Vagina (tissue), 2 donors: ENCODE measurements at places on chromosomes 12 and 14.
A peak's percentile ranks its signal among the peaks of the same experiment; 100 is the strongest.

DNA sequence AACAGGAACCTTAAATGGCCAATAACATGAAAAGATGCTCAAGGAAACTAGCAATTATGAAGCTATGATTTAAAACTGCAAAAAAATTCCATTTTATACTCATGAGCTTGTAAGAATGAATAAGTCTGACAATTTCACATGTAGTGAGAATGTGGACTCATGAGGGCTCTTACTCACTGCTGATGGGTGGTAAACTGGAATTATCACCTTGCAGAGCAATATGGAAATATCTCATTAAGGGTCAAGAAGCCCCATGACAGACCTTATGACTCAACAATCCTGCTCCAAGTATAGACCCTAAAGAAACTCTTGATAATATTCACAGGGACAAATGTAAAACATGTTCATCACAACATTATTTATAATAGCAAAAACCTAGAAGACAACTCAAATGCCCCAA lies 23.5 kb upstream of the SMAGP start:
- no peak for DNase-seq

- no peak for DNase-seq
Observed at GRCh38 chr14:22434901-22435550, 154.0 kb downstream of the DAD1 start.

DNA sequence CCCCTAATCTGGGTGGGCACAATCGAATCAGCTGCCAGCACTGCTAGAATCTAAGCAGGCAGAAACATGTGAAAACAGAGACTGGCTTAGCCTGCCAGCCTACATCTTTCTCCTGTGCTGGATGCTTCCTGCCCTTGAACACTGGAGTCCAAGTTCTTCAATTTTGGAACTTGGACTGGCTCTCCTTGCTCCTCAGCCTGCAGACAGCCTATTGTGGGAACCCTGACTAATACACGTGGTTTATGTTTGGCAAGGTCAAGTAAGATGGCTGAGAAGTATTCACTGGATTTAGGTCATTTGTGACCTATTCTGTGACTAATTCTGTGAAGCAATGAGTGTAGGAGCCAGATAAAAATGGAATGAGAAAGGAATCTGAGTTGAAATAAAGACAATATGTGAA lies 11.0 kb downstream of the GPR135 start:
- no peak for DNase-seq

DNA sequence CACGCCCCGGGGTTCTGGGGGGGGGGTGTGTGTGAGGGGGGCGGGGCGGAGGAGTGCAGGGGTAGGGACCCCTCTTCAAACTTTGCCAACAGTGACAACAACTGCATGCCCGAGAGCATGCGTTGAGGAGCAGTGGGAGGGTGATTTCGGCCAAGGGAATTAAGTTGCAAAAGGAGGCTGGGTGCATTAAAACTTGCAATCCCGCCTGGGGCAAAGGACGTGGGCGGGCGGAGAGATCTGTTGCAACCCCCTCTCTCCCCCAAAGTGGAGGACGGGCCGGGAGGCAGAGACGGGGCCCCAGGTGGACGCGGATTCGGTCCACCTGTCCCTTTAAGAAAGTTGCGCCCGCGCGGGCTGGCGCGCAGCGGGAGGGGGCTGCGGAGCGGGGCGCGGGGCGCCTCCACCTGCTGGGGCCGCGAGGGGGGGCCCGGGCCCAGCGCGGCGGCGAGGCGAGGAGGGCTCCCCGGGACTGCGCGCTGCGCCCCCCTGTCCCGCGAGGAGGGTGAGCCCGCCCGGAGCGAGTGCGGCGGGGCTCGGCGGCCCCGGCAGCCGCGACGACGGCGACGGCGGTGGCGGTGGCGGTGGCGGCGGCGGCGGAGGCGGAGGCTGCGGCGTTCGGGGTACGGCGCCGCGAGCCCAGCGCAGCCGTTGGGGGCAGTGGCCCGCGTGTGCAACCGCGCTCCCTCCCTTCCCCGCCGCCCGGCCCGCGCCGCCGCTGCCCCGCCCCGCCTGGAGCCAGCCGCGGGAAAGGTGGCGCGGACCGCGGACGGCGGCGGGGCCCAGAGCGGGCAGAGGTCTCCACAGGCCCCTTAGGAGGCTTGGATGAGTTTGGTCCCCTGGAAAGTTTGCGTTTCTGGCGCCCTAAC lies 530 bp upstream of the FOXN4 start:
- DNase-seq = no peak

GRCh38 chr12:75978677-75979076 lies 52.9 kb downstream of the PHLDA1 start:
- no peak for DNase-seq

DNA sequence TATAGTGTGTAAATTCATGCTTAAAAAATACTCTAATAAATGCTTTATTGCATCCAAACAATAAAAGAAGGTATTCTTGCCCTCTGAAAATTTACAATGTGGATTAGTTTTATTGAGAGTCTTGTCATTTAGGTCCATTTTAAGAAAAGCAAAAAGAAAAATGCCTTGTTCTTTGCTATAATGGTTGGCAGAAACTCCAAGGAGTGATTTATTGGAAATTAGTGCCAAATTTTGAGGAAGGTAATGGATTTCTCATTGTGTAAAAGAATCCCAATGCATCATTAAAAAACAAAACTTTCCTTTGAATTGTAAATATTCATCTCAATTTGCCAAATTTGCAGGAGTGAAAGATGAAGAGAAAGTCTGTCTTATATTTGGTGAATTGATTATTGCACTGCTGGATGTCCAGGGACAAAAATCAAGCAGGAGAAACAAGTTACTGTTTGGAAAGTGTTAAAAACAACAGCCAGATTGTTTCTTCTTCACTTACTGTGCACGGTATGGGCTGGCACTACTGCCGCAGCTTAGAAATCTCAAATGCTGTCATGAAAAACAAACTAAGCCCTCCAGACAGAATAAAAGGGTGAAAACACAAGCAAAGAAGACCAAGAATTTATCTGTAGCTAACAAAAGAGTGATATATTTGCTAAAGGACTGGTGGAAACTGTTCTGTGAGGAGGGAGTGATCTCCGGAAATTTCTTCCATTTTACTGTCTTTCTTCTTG lies 511.7 kb downstream of the TMTC2 start:
- DNase-seq = no peak

GRCh38 chr12:110697236-110697635 lies 8.3 kb upstream of the HVCN1 start:
- DNase-seq = no peak

DNA sequence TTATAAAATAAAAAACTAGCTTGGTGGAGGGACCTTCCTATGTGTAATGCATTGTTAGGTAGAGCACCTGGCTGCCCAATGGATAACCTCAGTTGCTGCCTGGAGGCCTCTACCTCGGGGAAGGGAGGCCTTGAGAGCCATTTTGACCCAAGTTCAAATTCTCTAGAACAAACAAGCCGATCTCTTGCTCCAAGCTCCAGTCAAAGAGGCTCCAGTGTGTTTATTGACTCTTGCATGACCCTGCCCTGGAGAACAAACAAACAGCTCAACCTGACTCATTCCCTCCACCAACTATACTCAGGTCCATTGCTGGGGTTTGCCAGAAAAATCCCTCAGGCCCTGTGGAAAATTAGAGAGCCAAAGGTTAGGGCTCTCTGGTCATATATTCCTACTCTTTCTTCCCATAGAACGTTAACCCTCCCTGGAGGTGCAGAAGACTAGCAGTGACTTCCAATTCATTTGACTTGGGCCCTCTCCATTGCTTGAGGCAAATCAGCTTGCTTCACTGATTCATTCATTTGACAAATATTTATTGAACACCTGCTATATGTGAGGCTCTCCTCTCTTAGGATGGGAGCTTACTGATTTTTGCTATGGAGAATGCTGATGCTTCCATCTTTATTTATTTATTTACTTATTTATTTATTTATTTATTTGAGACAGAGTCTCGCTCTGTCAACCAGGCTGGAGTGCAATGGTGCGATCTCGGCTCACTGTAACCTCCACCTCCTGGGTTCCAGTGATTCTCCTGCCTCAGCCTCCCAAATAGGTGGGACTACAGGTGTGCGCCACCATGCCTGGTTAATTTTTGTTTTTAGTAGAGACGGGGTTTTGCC lies 73.7 kb upstream of the CISTR start:
- no peak for DNase-seq

- DNase-seq = no peak
Observed at GRCh38 chr12:19440019-19440858, 947 bp downstream of the AEBP2 start.

DNA sequence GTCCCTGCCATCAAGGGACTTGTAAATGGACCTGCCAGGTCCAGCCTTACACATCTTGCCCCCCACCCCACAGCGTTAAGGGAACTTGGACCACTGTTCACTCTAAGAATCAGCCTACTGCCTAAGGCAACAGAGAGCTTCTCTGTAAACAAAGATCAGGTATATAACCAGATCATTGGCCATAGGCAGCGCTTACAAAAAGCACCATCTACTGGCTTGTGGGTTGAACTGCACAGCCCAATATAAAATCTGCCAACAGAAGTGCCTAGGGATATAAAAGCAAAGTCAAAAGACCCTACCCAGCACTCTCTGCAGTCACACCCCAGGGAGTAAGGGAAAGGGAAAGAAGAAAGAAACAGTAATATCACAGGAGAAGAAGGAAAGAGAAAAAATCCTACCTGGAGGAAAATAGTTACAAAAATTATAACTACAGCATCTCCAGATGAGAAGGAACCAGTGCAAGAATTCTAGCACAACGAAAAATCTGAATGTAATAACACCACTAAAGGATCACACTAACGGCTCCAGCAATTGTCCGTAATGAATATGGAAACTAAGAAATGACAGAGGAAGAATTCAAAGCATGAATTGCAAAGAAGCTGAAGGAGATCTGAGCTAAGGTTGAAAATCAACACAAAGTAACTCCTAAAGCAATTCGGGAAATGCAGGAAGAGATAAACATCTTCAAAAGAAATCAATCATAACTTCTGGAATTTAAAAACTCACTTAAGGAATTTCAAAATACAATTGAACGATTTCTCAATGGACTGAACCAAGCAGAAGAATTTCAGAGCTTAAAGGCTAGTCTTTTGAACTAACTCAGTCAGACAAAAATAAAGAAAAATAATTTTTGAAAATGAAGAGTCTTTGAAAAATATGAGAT lies 95.2 kb upstream of the PCED1B start:
- no peak for DNase-seq

GRCh38 chr12:89470741-89471509 lies 53.7 kb downstream of the GALNT4 start:
- DNase-seq = no peak

DNA sequence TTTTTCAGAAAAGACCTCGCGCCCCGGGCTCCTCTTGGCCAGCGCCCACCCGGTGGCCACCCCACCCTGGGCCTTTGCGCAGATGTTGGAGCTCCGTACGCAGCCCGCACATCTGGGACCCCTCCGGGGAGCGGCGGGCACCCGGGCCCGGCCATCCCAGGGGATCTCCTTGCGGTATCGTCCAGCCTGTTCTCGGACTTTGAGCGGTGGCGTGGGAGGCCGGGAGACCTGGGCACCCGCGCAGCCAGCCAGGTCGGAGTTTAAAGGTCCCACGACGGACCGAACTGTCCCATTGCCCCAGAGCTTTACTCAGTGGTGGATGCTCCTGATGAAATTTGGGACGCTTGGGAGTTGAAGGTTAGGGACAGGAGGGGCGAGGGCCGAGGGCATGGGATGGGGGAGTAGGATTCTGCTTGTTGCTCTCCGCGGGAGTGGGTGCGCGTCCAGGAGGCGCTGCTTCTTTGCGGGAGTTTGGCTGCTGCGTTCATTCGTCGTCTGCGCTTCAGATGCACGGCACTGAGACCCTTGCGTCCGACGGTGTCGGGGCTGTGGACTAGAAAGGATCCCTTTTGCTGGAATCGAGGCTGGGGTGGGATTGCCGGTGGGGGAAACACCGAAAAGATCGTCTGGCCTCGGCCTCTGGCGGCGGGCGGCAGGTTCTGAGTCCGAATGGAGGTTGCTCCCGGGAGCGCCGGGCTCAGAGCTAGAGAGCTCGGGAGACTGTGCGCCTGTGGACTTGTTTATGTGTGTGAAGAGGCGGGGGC lies 1.4 kb downstream of the NTF3 start:
- peak; percentile 67 for DNase-seq

DNA sequence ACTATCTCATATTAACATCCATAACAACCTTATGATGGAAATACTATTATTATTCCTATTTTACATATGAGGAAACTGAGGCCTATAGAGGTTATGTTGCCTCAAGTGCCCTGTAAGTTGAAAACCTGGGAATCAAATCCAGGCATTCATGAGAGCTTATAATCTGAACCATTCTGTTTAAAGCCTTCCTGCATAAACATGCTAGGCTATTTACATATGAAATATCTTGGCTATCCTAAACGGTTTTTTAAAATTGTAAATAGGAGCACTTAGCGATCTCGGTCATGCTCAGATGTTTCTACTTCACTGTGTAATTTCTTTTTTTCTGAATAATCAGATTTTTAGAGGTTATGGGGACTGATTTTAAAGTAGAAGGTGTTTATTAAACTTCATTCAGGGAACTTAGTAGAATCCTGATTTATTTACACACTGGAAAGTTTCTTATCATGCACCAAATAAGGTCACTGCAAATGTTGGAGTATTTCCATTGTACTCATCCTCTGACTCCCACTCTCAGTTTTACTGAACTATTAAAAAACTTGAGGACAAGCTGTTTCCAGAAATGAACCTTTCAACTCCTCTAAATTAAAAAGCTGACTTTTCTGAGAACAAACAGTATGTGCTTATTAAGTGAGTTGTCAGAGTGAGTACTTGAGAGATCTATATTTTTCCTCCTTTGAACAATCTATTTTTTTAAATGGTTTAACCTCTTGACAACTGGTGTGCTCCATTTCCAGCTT lies 141.7 kb downstream of the PIK3C2G start:
- no peak for DNase-seq

DNA sequence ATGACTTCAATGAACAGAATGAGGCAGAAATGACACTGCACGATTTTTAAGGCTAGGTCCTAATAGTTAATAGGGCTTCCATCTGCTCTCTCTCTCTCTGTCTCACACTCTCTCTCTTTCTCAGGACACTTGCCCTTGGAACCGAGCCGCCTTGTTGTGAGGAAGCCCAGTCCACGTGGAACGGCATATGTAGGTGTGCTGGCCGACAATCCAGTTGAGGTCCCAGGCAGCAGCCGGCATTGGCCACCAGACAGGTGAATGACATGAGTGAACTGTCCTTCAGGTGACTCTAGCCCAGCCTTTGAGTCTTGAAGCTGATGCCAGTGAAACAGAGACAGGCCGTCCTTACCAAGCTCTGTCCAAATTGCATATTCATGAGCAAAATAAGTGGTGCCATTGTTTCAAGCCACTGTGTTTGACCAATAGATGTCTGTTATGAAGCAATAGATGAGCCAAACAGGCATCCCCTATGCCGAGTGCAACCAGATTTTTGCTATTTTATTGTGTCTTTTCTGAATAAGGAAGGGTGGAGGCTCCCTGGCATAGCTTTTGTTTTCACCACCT lies 217.5 kb upstream of the LHX5 start:
- DNase-seq = no peak

GRCh38 chr14:80930095-80930494 lies 11.4 kb downstream of the CEP128 start:
- DNase-seq = no peak

DNA sequence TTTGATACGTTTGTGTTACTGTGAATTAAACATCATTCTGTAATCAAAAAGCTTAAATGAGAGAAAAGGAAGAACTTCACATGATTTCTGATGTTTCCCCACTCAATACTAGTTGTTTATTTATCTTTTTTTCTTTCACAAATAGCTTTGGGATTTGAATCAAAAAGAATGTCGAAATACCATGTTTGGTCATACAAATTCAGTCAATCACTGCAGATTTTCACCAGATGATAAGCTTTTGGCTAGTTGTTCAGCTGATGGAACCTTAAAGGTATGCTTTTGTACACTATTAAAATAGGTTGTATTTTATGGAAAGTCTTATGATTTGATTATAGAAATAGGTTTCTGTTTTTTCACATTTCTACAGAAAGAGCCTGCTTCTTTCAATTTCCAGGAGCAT lies 41.5 kb downstream of the APAF1 start:
- DNase-seq = no peak

GRCh38 chr14:51473808-51474565 lies 177.7 kb upstream of the FRMD6 start:
- DNase-seq = no peak
